Fibroblast of skin of scalp (primary cell): ENCODE measurements at places on chromosomes 5 and 9.

DNA sequence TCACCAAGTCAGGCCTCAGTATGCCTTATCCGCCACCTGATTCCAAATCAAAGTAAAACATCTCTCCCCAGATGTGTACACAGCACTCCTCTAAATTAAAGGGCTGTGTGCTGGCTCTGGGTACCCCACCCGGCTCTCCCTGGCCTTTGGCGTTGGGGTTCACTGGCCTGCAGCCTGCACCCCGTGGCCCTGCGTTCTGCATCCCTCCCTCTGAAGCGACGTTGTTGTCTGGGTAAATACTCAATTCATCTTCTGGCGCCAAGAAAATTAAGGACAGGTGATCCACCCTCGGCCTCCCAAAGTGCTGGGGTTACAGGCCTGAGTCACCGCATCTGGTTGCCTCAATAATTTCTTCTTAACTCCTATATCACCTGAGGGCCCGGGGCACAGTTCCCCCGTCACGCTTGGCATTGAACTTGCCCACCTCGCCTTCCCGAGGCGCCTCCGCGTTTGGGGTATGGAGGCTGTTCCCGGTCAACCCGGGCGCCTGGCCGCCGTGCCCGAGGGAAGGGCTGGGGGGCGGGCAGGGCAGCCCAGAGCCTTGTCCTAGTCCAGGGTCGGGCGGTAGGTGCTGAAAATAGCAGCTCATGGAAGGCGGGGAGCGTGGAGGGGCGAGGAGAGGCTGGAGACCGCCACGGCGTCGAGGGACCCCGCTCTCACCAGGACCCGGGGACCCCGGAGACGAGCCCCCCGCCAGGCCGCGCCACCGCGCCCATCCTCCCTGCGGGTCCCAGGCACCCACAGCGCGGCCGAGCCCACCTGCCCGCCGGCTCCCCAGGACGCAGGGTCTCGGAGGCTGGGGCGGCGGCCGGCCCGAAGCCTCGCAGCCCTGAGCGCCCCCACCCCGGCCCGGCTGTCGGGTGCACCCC, 531 bp downstream of the ABO start:
- DNase-seq: no peak

DNA sequence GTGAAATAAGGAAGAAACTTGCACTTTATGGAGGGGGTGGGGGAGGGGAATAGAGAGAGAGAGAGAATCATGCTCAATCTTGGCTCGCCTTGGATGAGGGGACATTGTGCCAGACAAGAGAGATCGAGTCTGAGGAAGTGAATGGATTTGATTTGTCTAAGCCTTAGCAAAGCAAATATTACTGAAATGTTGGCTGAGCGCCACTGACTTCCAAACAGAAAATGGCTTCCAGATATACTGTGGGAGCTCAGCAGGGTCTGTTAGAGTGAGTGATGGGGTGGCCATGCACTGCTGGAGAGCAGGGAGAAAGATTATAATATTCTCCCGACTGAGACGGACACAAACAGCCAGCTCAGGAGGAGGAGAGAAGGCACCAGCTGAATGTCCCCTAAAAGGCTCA, 34.5 kb downstream of the BRINP1 start:
- no peak for DNase-seq

DNA sequence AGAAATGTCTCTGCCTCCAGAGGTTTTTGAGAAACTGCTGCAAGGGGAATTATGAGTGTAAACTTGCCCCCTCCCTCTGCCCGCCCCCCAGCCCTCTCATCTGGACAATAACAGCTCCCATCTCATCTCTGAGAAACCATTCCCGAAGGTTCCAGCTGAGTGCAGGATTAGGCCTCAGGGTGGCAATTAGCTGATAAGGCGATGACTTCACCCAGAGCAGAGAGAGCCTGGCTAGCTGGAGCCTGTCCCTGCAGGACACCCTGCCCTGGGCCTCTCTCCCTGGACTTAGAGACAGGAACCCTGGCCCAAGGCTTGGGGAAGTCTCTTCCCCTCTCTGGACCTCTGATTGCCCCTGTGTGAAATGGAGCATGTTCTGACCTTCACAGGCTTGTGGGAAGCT, 45.7 kb upstream of the HAND1 start:
- DNase-seq: no peak

DNA sequence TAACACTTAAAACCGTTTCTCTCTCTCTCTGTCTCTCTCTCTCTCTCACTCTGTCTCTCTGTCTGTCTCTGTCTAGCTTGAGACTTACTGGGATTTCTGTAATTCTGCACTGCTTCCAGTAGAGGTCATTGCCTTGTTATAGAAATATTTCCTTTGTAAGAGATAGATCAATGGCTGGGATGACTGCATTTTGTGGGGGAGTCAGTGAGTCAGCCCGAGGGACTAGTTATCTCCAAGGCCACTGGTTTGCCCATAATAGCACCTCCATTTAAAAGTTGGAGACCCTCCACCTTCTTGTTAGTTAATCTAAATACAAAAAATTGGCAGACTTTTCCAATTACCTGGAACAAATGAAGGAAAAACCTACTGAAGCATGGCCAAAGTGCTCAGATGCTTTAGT, 547.2 kb downstream of the LRRC70 start:
- DNase-seq: peak; percentile 59

DNA sequence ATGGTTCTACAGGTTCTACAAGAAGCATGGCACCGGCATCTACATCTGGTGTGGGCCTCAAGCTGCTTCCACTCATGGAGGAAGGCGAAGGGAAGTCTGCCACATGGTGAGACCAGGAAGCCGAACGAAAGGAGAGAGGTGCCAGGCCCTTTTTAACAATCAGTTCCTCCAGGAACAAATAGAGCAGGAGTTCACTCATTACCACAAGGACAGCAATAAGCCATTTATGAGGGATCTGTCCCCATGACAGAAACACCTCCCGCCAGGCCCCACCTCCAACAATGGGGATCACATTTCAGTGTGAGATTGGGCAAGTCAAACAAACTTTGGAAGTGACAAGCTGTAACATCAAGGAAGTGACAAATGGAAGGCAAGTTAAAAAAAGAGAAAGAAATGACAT, 95.5 kb upstream of the PTPN3 start:
- no peak for DNase-seq

GRCh38 chr5:181217803-181218062, 5.3 kb upstream of the TRIM41 start:
- no peak for DNase-seq

DNA sequence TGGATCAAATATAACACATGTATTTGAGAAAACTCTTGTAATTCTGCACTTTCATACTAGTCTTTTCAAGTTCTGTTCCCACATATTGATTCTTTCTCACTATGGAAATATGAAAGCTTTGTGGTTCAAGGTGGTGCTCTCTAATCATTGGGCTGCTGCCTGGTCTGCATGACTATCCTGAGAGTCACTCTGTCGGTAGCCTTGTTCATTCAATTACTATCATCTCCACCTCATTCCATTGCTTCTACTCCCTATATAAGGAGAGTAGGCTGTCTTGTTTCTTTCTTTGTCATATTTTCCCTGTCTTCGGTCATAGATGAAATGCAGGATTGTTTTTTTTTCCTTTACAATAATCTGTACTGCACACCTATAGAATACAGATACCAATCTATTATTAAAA, 341.4 kb upstream of the ACTBL2 start:
- peak; percentile 73 for DNase-seq

GRCh38 chr5:29547236-29547865, 1646.1 kb upstream of the CDH6 start:
- DNase-seq: no peak

GRCh38 chr9:134632329-134632728, 9.3 kb upstream of the COL5A1 start:
- no peak for DNase-seq

DNA sequence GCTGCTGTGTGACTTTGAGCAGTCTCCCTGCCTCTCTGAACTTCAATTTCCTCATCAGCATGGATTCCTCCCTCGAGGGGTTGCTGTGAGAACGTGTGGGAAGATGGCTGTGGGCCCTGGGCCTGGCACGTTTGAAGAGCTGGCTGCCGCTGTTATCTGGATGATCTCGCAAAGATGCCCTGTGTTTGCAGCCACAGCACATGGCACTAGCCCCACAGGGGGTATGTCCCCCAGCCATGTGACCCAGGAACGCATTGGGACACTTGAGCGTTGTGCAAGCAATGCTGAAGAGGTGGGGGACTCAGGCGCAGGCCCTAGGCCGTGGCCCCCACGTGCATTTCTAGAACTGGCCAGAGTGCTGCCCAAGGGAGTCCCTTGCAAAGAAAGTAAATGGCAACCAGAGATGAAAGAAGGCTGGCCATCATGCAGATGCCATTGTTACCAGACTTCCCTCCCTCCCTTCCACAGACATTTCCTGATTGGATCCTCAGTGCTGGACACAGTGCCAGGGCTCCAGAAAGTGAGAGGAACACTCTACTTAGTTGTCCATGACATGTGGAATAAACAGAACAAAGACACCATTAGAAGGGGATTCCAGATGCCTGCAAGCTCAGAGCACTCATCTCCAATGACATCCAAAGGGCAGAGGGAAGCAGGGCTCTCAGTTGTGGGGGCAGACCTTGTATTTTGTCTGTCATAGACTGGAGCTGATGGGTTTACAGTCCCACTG, 65.1 kb upstream of the NEURL1B start:
- DNase-seq: no peak

DNA sequence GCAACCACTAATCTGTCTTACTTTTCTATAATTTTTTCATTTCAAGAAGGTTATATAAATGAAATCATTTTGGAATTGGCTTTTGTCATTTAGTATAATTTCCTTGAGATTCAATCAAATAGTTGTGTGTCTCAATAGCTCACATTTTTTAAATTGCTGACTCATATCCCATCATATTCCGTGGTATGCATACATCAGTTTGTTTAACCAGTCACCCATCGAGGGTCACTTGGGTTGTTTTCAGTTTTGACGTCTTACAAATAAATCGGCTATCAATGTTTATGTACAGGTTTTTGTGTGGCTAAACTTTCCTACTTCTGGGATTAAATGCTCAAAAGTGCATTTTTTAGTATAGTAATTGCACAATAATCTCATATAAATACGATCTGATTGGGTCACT, 185.5 kb downstream of the TAF11L14 start:
- peak; percentile 79 for DNase-seq

GRCh38 chr5:136001466-136001981, 27.3 kb upstream of the TGFBI start:
- peak; percentile 95 for DNase-seq

DNA sequence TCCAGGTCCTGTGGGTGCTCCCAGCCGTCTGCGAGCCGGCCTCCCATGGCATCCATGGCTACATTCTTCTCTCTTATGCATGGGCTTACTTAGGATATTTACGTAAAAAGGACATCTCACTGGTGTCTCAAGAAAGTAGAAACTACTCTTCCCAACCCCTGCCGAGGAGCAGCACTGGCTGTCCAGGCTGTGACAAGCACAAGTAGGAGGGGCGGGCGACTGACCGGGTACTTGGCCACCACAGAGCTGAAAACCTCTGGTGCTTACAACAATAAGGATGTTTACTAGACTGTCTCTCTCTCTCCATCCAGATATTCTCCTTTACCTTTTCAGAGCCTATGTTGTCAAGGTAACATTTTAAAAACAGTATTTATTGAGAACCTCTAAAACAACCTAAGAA, 56.3 kb upstream of the TBC1D9B start:
- DNase-seq: no peak
